ENCODE measurements at places on chromosomes 5 and 9.

DNA sequence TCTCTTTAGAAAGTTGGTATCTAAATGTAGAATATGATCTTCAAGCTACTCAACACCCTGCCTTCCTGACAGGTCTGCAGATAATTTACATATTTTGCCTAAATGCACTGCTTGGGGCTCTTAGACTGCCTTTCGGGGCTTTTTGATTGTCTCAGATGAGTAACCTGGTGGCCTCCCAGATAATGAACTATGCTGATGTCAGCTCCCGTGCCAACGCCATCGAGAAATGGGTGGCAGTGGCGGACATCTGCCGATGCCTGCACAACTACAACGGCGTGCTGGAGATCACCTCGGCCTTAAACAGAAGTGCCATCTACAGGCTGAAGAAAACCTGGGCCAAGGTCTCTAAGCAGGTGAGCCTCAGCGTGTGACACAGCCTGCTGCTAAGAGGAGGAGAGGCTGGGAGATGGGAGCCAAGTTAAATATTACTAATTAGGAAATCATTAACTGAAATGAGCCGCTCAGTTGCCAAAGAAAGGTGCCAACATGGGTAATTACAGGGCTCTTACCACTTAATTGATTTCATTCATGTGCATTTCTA is 20.8 kb upstream of the CKMT2 start:
- no peak for DNase-seq

DNA sequence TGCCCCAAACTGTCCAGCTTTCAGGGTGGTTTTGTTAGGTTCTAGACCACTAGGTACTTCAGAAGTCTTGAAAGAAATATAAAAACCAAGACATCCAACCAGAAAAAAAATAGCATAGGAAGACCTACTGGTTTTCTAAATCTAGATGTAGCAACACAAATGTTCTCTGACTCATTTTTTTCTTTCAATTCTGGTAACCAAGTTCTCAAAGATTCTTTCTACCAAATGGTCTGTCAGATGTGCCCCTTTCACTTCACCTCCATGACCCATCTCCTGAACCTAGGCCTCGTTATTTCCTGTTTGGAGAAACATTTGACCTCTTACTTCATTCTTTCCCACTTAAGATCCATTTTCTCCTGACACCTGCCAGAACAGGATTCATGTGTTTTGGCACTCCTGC is 355.3 kb downstream of the KIAA0825 start:
- DNase-seq = no peak

DNA sequence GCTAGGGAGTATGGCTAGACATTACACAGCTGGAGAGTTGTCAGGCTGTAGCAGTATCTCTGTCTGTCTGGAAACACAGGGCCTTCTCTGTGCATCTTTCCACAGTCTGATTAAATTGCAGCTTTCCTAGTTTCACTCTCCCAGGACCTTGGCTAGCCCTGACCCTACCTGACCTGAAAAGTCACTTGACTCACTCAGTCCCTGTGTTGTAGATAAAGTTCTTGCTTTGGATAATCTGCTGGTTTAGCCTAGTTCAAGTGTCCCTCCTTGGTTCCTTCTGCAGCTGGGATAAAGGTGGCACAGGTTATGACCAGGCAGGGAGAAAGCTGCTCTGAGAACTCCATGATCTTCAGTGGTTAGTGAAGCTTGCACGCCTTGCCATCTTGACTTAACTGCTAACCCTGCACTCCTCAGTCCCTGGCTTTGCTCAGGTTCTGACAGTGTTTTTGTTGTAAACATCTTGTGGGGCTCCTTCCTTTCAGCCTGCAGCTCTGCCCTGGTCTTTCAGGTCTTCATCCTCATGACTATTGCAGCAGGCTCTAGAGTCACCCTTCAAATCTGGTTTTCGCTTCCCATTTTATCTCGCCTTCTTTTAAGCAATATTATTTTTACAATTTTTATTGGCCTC is 101.0 kb downstream of the PIP5K1B start:
- no peak for DNase-seq

DNA sequence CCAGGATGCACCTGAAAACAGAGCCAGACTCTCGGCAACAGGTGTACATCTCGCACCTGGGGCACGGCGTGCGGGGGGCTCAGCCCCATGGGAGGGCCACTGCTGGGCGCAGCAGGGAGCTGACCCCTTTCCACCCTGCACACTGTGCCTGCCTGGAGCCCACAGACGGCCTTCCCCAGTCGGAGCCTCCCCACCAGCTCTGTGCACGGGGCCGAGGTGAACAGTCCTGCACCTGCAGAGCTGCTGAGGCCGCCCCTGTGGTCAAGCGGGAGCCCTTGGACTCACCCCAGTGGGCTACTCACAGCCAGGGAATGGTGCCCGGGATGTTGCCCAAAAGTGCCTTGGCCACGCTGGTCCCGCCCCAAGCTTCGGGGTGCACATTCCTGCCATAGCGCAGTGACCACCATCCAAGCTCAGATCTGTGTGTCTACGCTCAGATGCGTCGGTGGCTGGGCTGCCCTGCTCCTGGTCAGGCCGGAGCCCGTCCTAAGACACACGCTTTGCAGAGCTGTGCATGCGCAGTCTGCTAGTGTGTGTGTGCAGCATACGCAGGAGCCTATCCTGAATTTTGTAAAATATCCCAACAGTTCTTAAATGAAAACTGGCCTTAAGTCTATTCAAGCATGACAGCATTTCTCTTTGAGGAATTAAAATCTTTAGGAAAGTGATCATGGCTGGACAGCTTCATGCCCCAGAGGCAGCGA is 8.4 kb upstream of the EXOC3 start:
- DNase-seq = no peak

DNA sequence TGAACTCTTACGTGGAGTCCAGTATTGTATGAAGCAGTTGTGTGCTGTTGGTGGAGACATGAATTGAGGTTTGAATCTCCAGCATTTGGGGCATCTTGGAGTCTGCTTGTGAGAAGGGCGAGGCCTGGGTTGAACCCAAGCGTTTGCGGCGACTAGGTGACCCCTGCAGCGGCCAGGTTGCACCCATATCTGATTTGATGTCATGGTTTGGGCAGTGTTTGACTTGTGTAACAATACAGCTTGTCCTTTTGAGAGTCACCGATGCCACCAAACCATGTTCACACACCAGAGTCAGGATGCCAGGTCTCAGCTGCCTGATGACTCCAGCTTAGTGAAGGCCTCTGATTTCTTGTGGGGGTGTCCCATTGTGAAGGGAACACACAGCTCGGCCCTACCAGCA is 2.1 kb downstream of the TRAF2 start:
- no peak for DNase-seq

DNA sequence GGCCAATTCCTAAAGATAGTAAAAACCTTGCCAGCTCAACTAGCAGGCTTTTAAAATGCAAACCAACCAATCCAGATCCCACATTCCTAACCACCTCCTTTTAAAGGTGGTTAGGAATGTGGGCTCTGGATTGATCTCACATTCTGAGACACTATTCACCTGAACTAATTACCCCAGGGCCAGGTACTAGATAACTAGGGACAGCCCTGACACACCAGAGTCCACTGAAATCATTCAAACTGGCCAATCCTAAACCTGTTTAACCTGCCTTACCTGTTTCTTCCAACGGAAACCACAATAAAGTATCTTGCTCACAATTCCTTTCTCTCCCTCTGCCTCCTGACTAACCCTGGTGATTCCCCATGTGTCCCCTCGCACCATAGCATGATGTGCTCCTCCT is 168.3 kb upstream of the DMAC1 start:
- DNase-seq = no peak

- DNase-seq = no peak
These were observed at the start of gene PIP5K1B for GRCh38 chr9:68704814-68705530. Gene PIP5K1B (plus strand): TSS chr9:68705240. CDS start chr9:68822615, 117,375 bp downstream.

DNA sequence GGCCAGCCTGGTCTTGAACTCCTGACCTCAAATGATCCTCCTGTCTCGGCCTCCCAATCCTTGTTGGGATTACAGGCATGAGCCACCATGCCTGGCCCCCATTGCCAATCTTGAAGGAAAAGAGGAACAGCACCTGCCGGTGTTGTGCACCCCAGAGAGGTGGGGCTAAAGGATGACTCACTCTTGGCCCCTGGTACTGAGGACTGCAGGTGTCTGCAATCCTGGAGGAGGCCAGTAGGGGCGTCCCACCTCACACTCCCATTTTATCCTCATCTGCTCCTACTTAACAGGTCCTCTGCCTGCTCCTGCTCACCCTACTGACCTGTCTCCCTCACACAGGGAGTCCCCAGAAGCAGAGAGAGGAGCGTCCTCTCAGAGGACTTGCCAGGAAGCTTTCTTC is 390.4 kb downstream of the ARHGEF28 start:
- DNase-seq = no peak

DNA sequence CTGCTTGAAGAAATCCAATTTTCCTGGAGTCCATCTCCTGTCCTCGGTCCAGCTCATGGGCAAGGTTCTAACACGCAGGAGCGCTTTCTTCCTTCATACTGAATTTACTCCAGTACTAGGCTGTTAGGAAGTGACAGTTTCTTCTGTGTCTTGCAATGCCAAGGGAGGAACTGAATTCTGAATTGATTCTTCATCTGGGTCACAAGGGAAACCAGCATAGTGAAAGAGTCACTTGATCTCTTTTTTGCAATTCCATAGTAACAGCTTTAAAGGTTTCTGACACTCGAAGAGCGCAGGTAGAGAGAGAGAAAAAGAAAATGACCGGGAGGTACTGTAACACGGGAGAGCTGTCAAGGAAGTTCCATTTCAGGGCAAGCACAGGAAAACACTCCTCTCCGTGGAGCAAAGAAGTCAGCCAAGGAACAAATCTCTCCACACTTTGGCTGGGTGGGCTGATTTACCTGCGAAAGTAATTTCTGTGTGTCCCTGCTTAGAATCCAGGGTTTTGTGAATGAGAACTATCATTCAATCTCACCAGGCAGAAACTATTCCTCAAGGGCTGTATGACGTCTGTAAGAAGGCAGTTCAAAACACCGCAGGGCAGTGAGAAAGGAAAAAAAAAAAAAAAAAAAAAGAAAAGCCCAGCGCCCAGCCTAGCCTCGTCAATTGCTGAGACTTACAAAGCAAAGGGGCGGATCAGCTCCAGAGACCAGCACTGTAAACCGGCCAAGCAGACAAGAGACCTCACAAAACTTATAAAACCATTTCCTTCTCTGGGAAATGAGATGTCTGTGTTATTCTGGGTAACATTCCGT is 617.8 kb downstream of the PDE4D start:
- DNase-seq = no peak

- no peak for DNase-seq
These were observed 29.6 kb upstream of the ASS1 start for GRCh38 chr9:130414910-130415746.

DNA sequence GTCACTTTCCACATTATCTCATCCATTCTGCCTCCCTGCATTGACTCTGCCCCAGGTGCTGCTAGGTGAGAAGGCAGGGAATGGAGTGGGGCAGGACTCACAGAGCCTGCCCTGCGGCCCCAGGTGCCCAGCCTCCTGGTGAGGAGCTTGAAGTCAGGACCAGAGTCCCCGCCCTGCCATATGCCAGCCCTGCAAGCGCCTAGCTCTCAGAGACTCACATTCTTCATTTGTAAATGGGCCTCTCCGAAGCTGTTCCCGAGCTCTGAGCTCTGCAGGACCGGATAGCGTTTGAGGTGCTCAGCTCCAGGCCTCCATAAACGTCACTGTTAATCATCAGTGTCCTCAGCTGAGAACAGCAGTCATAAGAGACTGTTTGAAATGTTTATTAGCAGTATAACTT is 75.1 kb upstream of the STXBP1 start:
- no peak for DNase-seq

DNA sequence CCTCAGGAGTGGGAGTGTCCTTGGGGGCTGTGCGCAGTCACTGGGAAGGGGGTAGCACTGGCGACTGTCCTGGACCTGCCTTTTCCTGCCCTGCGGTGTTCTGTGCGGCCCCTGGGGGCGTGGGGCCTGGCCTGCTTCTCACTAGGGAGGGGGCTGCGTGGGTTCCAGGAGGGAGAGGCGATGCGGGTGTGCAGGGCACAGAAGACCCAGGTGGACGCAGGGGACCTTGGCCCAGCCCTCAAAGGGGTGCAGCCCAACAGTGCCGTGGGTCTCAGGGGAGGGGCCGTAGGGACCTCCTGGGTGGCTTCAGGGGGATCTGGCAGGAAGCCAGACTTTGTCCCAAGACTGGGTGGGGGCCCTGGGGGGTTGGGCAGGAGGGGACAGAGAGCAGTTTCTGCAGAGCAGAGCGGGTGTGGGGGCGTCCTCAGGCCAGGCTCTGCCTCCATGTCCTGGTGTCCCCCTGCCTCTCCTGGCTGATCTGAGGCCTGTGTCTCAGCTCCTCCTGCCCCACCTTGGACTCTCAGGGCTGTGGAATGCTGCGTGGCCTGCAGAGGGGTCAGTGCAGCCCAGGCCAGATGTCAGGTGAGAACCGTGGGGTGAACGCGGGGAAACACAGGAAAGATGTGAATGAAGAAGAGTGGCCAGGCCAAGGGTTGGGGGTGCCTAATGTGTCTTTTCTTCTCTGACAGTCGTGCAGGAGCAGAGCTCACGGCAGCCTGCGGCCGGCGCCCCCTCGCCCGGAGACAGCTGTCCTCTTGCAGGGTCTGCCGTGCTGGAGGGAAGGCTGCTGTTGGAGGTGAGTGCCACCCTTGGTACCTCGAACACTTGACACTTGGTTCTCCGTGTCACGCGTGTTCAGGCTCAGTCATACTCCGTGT is 54.6 kb downstream of the AHRR start:
- DNase-seq = peak; percentile 90

- no peak for DNase-seq
These were observed 53.3 kb upstream of the AGXT2 start for GRCh38 chr5:35101016-35101415.

- no peak for DNase-seq
These were observed 4.2 kb upstream of the UNC5A start for GRCh38 chr5:176806137-176806536.

Data from vagina (tissue), 2 donors.